Activated T-cell treated with anti-CD3 and anti-CD28 coated beads, Interleukin-2, amount 50 U/mL, for 24 hours (primary cell): ENCODE measurements at places on chromosomes 13 and 19.

- DNase-seq, result peak; percentile 43
Measured at GRCh38 chr19:17946965-17947784, 14.4 kb downstream of the CCDC124 start.

DNA sequence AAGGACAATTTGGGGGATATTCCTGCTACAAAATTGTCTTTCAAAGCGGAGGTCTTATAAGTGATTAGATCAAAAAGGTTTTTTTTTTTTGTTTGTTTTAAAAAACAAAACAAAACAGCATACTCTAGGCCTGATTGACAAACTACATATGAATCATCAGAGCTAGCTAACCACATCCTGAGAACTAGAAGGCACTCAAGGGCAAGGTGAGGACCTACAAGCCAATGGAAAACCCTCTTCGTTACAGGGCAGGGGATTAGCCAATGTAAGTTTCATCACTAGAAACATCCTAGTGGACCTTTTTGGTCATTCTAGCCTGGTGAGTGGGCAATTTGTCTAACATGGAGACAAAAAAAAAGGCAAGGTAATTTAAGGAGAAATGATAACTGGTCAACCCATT lies 428.6 kb downstream of the RFC3 start:
- no peak for DNase-seq

DNA sequence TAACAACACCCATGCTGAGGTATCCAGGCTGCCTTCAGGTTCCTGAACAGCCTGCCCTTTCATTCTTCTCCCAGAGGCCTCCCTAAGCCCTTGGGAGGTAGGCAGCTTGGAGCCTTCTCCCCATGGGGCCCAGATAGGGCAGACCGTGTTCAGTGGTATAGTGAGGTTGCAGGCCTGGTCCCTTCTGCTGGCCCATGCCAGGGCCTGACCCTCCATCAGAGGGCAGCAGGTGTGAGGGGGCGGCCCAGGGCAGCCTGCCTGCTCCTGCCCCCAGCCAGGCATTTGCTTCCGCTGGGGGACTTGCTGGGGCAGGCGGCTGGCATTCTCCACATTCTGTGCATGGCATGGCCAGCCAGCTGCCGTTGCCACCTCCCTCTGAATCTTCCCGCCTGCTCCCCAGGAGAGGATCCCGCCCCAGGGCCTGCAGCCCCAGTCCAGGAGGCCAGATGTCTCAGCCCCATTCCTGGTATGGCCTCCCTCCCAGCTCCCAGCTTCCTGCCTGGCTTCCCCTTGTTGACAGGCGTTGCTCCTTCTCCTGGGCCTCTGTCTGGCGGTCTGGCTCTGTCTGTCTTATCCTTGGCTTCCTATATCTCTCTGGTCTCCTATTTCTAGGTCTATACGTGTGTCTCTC lies 8.9 kb downstream of the CIC start:
- DNase-seq, result no peak

DNA sequence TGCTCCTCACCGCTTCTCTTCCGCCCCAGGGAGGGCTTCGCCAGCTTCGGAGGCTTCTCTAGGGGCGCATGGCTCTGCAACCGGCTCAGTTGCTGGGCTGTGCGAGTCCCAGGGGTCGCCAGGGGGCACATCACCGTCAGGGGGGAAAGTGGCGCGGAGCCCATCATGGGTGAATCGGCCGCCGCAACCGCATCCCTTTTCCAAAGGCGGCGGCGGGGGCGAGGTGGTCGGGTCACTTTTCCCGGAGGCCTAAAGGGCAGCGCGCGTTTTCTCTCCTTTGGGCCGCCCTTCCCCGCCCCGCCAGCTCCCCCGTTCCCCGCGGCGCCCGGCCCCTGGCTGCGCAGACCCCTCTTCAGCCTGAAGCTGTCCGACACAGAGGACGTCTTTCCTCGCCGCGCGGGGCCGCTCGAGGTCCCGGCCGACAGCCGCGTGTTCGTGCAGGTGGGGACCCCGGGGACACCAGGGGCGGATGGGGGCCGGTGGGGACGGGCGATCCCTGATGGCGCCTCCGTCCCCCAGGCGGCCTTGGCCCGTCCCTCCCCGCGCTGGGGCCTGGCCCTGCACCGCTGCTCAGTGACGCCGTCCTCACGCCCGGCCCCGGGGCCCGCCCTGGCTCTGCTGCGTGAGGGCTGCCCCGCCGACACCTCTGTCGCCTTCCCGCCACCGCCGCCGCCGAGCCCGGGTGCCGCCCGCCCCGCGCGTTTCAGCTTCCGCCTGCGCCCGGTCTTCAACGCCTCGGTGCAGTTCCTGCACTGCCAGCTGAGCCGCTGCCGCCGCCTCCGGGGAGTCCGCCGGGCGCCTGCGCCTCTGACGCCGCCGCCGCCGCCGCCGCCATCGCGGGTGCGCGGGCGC lies 1.7 kb downstream of the TGFBR3L start:
- DNase-seq, result peak; percentile 73

DNA sequence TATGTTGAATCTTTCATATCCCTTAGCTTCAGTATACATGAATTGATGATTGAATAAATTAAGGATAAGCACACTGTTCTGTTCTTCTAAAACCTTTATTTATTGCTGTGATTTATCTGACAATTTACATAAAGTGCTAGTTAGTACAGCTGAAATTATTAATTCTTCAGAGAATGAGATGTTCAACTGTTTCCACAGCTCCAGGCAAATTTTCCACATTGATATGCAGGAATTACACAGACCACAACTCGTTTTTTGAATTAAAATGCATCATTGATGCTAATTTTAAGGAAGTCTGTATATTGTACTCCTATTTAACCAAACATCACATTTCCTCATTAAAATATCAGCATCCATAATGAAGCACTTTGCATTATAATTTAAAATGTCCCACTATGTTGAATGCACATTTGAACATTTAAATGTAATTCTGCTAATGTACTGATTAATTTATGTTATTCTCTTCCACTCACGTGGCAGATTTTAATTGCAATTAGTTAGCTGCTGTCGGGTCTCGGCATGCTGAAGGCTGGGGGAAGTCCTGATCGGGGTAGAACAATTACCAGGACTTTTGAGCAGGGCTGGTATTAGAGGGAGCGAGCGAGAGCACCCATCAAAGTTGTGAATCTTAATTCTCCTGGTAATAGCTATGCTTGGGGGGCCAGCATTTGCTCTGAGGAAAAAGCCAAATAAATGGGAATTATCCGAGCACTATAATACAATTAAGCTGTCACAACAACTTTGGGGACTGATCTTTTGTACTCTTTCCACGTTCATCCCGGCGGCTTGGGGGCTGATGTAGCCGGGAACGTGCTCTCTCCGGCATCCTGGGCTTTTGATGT lies 136.7 kb upstream of the TMTC4 start:
- DNase-seq, result no peak

GRCh38 chr13:107233541-107233940 lies 665.6 kb upstream of the ARGLU1 start:
- DNase-seq, result no peak

- DNase-seq, result no peak
Measured at GRCh38 chr13:98307463-98308085, 130.5 kb upstream of the RNF113B start.

GRCh38 chr19:30908262-30908771 lies 440.9 kb downstream of the TSHZ3 start:
- no peak for DNase-seq

DNA sequence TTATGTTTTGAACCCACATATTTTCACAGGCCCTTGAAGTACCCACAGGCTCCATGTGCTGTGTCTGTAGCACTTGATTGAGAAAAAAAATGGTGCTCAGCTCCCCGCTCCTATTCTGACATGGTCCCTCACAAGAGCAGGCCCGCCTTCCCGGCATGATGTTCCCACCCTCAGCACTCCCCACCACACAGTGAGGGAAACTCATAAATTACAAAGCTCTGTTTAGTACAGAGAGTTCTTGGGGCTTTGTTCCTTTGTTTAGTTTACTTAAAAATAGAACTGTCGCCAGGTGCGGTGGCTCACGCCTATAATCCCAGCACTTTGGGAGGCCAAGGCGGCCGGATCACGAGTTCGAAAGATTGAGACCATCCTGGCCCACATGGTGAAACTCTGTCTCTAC lies 25.9 kb upstream of the ABCC4 start:
- DNase-seq, result no peak

- DNase-seq, result no peak
Measured at GRCh38 chr13:71359641-71360040, 507.4 kb downstream of the DACH1 start.
